GM06990 (cell line): ENCODE measurements at places on chromosomes 7 and 10.

- no peak for DNase-seq
Measured at GRCh38 chr7:112252691-112253090, 46.2 kb downstream of the ZNF277 start.

DNA sequence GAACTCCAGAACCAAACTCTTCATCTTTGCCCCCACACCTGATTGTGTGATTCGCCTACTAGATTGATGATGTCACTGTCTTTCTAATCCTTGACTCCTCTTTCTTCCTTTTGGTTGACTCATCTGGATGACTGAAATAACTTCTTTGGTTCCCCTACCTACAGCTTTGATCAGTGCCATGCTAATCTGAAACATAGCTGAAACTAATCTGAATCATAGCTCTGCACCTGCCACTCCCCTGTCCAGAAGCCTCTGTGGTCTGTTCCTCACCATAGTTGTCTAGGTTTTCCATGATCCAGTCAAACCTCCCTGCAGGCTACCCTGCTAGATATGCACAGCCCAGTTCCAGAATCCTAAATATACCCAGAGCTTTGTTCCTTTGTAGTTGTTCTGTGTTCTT, 51.9 kb downstream of the ZNF365 start:
- DNase-seq, result no peak

- DNase-seq, result no peak
Measured at GRCh38 chr7:99648843-99649242, 31.0 kb downstream of the CYP3A5 start.

- no peak for DNase-seq
Measured at GRCh38 chr7:16719699-16720098, 33.9 kb upstream of the TSPAN13 start.

DNA sequence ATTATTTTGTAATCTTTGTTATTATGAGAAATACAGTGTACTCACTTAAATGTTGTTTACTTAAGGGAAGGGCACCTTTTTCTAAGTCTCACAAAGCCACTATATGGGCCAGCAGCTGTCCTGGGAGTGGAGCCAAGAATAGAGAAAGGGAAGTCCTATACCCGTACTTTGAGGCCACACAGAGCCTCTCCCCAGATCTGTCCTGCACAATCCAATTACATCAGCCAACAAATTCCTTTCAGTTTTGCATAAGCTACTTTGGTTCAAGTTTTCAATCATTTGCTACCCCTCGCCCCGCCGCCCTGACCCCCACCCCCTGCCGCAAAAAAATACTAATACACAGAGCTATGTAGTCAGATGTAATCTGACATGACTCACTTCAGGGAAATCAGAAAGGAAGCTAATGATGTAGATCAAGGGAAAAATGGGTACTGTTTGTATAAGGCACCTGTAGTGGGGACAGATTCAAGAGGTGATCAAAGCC, 297.4 kb upstream of the NEBL start:
- no peak for DNase-seq

GRCh38 chr10:95784279-95784913, 28.4 kb downstream of the ENTPD1 start:
- DNase-seq, result no peak

- DNase-seq, result no peak
Measured at GRCh38 chr7:127411176-127411575, 18.7 kb upstream of the ZNF800 start.

- no peak for DNase-seq
Measured at GRCh38 chr7:108138911-108139310, 8.8 kb upstream of the LAMB4 start.

DNA sequence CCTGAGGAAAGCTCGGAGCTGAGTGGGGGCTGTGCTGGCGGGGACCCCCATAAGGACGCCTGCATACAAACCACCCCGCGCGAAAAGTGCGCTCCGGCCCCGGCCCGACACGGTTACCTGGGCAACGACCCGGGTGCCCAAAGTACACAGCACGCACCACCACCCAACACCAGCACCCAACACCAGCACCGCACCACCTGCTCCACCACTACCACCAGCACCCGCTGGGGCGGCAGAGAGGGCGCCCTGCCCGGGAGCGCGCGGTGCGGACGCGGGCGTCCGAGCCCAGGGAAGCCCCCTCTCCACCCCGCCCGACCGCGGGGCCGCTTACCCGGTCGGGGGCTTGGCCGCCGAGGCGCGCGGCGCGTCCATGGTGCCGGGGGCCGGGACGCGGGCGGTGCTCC, 345 bp downstream of the COBL start:
- DNase-seq, result no peak
